ENCODE measurements at places on chromosomes 16 and 17.
A peak's percentile ranks its signal among the peaks of the same experiment; 100 is the strongest.

DNA sequence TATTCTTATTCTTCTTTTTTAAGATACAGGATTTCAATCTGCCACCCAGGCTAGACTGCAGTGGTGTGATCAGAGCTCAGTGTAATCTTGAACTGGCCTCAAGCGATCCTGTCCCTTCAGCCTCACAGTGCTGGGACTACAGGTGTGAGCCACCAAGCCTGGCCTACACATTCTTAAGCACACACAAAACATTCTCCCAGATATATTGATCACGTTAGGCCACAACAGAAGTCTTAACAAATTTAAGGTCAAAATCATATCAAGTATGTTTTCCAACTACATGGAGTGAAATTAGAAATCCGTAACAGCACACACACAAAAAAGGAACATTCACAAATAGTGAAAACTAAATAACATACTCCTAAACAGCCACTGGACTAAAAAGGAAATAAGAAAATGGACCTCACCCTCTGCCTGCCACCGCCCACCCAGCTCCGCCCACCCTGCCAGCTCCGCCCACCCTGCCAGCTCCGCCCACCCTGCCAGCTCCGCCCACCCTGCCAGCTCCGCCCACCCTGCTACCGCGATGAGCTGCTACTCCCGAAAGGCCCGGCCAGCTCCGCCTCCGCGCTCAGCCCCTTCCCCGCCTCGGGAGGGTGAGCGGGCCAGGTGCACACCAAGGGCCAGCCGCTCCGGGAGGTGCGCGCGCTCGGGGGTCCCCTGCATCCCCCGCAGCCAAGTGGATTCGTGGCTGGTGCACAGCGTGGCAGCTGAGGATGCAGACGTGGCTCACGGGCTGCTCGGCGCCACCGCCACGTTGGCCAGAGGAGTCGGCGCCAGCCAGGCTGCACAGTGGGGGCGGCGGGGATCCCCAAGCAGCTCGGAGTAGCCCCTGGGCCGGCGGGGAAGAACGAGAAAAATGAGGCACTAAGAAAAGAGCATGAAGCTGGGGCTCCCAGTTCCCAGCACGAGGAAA, 41.2 kb downstream of the C16orf87 start:
- DNase-seq: peak; percentile 76

DNA sequence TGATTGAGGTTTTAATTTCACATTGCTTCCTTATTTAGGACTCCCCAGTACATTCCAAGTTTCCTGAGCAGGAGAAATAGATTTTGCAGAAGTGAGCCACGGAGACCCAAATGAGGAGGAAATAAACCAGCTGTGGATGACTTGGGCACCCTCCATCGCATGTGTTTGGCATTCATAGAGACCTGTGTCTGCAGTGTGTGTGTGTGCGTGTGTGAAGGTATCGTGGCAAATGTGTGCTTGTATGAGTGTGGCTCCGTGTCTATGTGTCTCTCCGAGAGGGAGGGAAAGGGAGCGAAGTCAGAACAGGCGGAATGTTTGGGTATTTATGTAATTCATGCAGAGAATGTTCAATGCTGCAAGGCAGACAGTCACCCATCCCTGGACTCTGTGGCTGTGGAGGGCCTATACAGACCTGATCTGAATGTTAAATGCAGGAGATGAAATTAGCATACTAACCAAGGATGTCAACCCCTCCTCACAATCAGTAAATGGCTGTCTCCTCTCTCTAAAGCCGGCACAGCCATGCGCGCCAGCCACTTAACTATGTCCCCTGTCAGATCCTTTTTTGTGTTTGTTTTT, 186.0 kb upstream of the ZFHX3 start:
- DNase-seq: no peak

DNA sequence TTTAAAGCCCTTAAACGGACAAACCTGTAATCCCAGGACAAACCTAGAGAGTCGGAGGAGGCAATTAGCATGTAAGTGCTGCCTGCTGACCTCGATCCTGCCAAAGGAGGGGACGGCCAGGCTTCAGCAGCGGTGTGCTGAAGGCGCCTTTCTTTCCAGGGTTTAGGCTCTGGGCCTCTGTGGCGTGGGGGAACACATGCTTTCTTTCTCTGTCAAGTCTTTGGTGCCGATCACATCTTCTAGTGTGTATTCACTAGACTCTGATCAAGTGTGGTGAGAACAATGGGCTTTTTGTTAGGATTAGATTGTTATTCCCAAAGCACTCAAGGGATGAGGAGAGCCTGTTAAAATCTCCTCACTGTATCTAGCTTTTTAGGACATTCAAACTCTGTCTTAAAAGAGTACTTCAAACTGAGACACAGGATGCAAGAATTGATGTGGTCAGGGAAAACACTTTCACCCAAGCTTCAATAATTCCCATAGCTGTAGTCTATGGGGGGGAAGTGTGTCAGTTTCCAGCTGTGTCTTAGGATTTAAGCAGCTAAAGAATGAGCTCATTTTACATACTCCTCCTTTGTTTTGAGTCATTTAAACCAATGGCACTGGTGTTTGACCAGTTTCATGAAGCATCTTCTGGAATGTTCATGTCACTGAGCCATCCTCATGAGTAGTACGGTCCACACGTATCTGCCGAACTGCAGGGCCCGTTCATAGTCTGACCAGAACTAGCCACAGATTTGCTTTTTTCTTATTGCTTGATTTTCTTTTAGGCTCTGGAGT, 51.2 kb downstream of the RPA1 start:
- DNase-seq: no peak

- no peak for DNase-seq
Measured at GRCh38 chr16:73616770-73617169, 568.8 kb upstream of the ZFHX3 start.

- DNase-seq: no peak
Measured at GRCh38 chr16:65285128-65286048, 163.5 kb upstream of the CDH11 start.

GRCh38 chr17:57225127-57225526, 31.2 kb upstream of the MSI2 start:
- DNase-seq: no peak

DNA sequence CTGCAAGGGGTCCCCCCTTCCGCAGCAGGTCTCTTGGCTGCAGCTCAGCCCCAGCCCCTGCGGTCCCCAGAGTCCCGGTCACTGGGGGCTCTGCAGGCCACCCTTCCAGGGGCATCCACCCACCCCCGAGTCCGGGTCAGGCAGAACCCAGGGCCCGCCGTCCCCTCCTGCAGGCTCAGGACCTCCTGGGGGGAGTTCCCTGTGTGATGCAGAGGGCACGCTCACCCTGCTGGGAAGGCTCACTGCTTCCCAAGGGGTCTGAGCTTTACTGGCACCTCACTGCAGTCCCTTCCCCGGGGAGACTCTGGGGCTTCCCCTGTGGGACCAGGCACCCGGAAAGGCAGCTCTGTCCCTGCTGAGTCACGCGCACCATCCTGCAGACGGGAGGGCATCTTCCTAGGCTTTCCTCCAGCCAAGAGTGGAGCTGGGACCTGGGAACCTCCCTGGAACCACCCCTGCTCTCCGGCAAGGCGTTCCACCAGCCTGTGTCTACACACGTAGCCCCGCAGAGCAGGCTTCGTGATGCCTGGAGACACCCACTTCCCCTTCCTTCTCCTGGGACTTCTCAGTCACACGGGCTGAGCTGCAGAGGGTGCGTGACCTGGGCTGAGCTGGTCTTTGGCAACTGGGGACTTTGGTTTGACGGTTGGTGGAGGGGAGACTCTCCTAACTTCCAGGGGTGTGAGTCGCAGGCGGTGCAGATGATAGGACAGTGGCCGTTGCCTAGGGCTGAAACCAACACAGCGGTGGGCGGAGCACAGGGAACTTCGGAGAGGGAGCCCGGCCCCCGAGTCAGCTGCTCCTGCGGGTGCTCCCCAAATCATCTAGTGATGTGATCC, 23.4 kb downstream of the SLC25A10 start:
- DNase-seq: no peak

DNA sequence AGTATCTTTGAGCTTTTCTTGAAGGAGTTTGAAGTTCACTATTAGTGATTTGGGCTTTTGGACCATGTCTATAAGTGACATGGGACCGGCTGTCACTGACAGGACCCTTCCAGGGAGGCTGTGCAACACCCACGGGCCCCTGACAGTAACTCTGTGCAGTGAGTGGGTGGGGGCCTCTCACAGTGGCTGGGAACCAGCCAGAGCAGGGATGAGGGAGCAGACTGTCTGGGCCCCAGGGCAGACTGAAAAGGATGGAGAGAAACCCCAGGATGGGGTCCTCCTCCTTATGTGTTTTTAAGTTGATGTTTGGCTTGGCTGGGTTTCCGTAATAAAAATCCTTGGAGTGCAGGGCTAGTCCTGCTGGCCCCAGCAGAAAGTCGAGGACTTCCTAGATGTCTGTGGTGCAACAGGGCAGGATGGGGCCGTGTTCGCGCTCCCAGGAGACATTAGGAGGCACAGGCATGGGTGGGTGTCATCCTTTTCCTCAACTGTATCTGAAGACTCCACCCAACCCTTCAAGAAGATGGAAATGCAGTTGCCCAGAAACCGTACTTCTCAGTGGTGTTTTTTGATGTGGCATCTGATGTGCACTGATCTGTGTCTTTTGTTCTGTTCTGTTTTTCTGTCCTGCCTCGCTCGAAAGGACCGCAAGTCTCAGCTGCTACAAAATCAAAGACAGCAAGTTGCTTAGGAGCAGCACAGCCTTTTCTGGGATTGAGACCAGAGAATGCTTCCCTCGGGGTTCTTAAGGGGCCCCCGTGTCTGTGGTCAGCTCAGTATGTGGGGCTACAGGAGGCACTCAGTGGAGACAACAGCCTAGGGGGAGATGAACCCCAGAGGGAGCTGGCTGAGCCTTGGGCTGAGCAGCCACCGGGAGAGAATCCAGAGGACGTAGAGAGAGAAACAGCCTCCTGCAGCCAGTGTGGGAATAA, 24.2 kb downstream of the PLD6 start:
- no peak for DNase-seq

DNA sequence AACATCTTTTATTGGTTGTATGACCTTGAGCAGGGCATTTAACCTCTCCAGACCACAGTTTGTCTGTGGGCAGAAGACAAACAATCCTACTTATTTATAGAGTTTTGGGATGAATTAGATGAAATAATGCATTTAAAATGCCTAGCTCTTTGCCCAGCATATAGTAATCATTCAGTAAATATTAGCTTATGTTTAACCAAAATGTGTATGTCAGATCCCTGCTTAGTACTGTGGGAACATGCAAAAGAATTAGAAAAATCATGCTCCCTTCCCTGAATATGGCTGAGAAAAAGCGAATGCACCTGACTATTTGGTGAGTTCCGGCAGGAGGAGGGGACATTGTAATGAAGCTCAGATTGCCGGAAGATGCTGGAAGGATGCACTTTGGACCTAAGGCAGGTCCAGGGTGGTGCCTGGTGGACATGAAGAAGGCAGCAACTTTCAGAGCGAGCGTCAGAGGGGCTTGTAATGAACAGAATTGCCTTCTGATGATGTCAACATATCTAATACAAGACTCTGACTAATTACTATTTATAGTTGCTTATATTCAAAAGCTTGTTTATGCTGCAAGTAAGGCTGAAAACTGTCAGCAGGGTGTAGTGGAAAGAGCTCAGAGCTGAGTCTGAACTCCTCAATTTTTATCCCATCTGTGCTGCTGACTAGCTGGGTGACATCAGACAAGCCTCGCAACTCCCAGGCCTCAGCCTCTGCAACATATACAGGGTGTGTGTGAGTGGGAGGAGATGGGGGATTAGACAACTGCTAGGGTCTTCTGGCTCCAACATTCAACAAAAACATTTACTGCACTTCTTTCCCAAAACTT, 221.2 kb downstream of the PRKCA start:
- no peak for DNase-seq

DNA sequence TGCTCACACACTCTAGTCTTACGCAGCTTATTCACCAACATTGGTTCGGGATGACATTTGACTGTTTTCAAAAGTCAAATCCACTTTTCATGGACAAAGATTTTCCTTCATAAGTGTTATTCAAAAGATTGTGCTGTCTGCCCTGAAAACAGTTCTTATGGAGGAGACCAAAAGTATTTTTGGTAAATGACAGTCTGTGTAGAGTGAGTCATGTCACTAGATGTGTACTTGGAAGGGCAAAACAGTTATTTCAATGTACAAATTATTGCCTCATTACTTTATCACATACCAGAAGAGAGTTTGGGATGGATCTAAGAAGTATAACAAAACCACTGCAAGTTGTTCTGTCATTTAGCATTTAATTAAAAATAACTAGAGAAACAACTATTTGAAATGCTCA, 265.6 kb downstream of the CDH13 start:
- no peak for DNase-seq

DNA sequence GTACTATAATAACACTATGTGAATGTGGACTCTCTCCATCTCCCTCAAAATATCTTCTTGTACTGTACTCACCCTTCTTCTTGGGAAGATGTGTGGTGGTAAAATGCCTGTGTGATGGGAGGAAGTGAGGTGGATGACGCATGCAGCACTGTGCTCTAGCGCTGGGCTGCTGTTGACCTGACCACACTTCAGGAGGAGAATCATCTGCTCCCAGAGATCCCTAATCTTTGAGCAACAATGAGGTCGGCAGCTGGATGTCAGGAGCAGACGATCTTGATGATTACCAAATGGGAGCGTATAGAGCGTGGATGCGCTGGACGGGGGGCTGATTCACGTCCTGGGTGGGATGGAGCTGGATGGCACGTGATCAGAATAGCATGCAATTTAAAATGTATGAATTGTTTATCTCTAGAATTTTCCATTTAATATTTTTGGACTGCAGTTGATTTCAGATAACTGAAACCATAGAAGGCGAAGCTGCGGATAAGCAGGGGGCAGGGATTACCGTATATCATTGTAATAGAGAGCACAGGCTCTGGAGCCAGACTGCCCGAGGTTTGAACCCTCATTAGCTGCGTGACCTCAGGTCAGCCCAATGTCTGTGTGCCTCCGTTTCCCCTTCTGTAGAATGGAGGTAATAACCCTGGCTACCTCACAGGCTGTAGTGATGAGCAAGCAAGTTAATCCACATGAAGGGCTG, 23.7 kb upstream of the CYLD start:
- no peak for DNase-seq

DNA sequence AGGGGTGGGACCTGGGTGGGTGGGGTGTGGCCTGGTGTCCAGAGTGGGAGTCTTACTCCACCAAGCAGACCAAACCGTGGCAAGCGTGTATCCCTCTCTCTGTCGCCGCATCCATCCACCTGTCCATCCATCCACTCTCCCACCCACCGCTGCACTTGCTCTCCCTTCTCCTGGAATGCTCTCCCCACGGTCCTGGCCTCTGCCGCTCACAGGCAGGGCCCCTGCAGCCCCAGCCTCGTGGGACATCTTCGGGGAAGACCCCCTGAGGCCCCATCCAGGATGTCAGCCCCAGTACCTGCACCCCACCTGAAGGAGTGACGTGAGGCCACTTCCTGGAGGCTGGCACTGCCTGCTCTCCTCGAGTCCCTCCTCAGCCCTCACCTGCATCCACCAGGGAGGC, 189.5 kb upstream of the GSE1 start:
- DNase-seq: no peak

- peak; percentile 38 for DNase-seq
Measured at GRCh38 chr17:35804658-35805192, 4.6 kb upstream of the TAF15 start.

GRCh38 chr17:39231591-39232551, 6.1 kb upstream of the STAC2 start:
- DNase-seq: peak; percentile 62

- no peak for DNase-seq
Measured at GRCh38 chr16:85680352-85680944, 8.3 kb downstream of the GINS2 start.

- no peak for DNase-seq
Measured at GRCh38 chr16:13155780-13156179, 254.4 kb downstream of the SHISA9 start.

- DNase-seq: no peak
Measured at GRCh38 chr16:18852647-18853046, 51.3 kb upstream of the ARL6IP1 start.

GRCh38 chr17:9209781-9210370, 188.6 kb downstream of the NTN1 start:
- no peak for DNase-seq

GRCh38 chr16:1044460-1045309, 27.9 kb upstream of the SSTR5 start:
- no peak for DNase-seq

Data from naive thymus-derived CD4-positive, alpha-beta T cell (primary cell).